ENCODE measurements at places on chromosomes 13 and 19.

GRCh38 chr19:54654447-54655321 lies 8.1 kb upstream of the LILRB4 start:
- peak; percentile 44 for DNase-seq

GRCh38 chr19:48726556-48726955 lies 7.0 kb upstream of the MAMSTR start:
- DNase-seq = no peak

DNA sequence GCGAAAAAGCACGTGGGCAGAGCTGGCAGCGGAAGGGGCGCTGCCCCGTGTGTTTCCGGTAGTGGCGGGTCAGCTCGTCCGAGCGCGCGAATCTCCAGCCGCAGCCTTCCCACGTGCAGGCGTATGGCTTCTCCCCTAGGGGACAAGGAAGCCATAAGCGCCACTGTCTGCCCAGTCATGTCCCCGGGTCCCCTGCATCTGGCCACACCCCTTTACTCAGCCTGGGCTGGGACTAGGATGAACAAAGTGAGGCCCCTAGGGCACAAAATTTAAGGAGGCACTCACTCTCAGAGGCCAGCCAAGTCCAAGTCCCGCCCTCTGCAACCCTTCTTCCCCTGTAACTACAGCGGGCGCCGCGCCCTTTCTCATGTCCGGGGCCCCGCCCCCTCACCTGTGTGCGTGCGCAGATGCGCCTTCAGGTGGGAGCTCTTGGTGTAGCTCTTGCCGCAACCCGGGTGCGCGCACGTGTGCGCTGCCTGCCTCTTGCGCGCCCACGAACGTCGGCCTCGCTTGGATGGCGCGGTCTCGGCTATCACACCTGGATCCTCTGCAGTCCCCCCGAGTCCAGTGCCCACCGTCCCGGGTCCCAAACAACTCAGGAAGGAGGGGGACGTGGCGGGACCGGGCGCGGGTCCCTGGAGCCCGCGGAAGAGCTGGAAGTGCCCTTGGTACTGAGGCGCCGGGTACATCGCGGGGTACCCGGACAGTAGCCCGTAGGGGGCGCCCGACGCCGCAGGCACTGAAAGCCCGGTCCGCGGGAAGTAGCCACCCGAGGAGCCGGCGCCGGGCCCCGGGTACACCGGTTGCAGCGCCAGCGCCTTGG lies 1.9 kb downstream of the KLF1 start:
- DNase-seq = peak; percentile 69

- no peak for DNase-seq
Observed at GRCh38 chr13:42283574-42283973, 11.6 kb downstream of the AKAP11 start.
